Activated T-helper 17 cell treated with anti-CD3 and anti-CD28 coated beads, Interleukin-2, amount 50 U/mL, for 72 hours (primary cell): ENCODE measurements at places on chromosomes 5 and 9. TPM values are rescaled to one million over a fixed set of nuclear protein-coding genes. Genes with fewer than 3 reads are reported as not detected.

DNA sequence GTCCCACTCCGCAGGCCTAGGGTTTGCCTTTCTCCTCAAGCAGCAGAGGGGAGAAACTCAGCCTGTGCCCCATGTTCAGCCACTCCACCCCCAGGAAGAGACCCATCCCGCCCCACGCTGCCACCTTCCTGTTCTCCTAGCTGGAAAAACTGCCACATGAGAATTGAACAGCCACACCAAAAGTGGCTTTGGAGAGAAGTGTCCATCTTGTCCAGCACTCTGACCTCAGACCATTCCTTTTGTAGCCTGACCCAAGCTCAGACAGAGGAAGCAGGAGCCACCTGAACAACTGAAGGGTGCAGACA, 8.3 kb upstream of the SLC25A48 start:
- peaks cover 11% of the 10 kb centered on the region for H3K27me3 ChIP-seq
- H3K36me3 ChIP-seq = no peaks in the 10 kb centered on the region

DNA sequence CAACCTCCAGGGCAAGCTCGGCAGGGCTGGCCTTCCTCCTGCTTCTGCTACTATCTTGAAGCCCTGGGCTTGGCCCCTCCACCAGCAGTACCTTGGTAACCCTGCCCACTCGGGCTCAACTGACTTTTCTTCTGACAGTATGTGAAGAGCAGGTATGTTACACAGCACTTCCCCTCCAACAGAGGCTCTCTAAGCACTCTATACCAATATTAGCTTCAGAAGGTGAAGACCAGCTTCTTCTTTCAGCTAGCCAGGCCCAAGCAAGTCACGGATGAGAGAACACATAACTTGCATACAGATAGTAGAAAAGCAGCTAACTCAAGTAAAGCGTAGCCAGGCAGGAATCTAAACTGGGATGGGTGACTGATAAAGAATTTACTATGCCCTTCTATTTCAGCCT, 64.3 kb downstream of the FEM1C start:
- no peaks in the 10 kb centered on the region for H3K4me1 ChIP-seq
- no peak for ATAC-seq
- no peaks in the 10 kb centered on the region for H3K36me3 ChIP-seq
- H3K4me3 ChIP-seq = no peak overlapping the region

GRCh38 chr5:92544036-92544435, 1037.0 kb downstream of the NR2F1-AS1 start:
- H3K4me1 ChIP-seq = no peaks in the 10 kb centered on the region
- H3K27me3 ChIP-seq = no peaks in the 10 kb centered on the region
- no peak overlapping the region for H3K27ac ChIP-seq

- peak; percentile 87 for ATAC-seq
- H3K4me3 ChIP-seq = no peak overlapping the region
- peaks cover 10% of the 10 kb centered on the region for H3K4me1 ChIP-seq
- peaks cover 25% of the 10 kb centered on the region for H3K27me3 ChIP-seq
- no peaks in the 10 kb centered on the region for H3K36me3 ChIP-seq
Measured at GRCh38 chr9:113657765-113658544, 194.4 kb downstream of the RGS3 start.

- no peaks in the 10 kb centered on the region for H3K4me1 ChIP-seq
- no peak for ATAC-seq
- H3K36me3 ChIP-seq = no peaks in the 10 kb centered on the region
- H3K4me3 ChIP-seq = no peak overlapping the region
- no peak overlapping the region for H3K27ac ChIP-seq
- peaks cover 20% of the 10 kb centered on the region for H3K27me3 ChIP-seq
Measured at GRCh38 chr5:38532165-38532669, 24.2 kb downstream of the LIFR start.

- H3K27ac ChIP-seq = no peak overlapping the region
- peaks cover 27% of the 10 kb centered on the region for H3K4me1 ChIP-seq
Measured at GRCh38 chr5:148788636-148789035, 37.8 kb upstream of the ADRB2 start.

DNA sequence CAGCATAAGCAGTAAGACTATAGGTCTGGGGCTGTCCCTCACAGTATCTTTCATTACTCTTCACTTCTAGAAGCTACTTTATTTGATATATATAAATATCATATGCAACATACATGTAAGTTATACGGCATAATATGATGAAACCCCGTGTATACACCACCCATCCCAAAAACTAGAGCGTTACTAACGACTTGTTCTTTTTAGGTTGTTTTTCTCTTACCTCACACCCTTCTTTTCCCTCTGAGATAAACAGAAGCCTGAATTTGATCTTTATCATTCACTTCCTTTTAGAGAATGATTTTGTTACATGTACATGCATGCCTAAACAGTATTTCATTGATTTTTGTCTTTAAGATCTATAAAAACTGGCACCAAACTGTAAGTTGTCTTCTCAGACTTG, 3.7 kb downstream of the TRMO start:
- peaks cover 50% of the 10 kb centered on the region for H3K4me1 ChIP-seq
- no peak for ATAC-seq
- peak overlapping the region; percentile 86 for H3K4me3 ChIP-seq
- peaks cover 65% of the 10 kb centered on the region for H3K36me3 ChIP-seq
- H3K27me3 ChIP-seq = no peaks in the 10 kb centered on the region

- no peak overlapping the region for H3K4me3 ChIP-seq
- H3K27me3 ChIP-seq = peaks cover 15% of the 10 kb centered on the region
- H3K36me3 ChIP-seq = no peaks in the 10 kb centered on the region
Measured at GRCh38 chr9:109588415-109588814, 90.3 kb upstream of the PTPN3 start.

DNA sequence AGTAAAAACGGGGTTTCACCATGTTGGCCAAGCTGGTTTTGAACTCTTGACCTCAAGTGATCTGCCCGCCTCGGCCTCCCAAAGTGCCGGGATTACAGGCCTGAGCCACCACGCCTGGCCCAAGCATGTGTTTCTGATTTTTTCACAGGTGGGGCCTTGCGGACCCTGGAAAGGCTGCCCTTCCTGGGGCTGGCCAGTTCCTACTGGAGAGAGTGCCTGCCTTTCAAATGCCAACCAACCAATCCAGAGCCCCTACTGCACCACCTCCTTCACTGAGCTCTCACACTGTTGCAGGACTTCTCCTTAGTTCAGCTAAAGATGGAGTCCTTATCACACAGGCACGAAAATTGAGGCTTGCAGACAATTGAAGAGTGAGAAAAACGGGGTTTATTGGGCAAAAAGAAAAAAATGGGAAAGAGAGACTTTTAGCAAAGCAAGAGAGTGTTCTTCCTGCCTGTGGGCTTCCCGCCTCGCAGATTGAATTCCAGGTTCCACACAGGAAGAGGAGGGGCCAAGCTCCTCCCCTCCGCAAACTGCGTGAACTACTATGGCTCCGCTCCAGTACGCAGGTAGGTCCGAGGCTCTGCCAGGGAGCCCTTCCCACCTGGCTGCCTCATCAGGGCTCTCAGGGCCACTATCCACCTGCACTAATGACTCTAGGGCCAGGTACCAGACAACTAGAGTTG, 8.3 kb upstream of the CMBL start:
- H3K36me3 ChIP-seq = no peaks in the 10 kb centered on the region
- peaks cover 4% of the 10 kb centered on the region for H3K27me3 ChIP-seq
- no peak overlapping the region for H3K27ac ChIP-seq
- ATAC-seq = no peak
- no peak overlapping the region for H3K4me3 ChIP-seq

- no peak overlapping the region for H3K4me3 ChIP-seq
- H3K27me3 ChIP-seq = peaks cover 22% of the 10 kb centered on the region
- H3K27ac ChIP-seq = no peak overlapping the region
- H3K36me3 ChIP-seq = no peaks in the 10 kb centered on the region
- no peak for ATAC-seq
- H3K4me1 ChIP-seq = no peaks in the 10 kb centered on the region
Measured at GRCh38 chr5:42636425-42636824, 120.2 kb upstream of the CCDC152 start.

DNA sequence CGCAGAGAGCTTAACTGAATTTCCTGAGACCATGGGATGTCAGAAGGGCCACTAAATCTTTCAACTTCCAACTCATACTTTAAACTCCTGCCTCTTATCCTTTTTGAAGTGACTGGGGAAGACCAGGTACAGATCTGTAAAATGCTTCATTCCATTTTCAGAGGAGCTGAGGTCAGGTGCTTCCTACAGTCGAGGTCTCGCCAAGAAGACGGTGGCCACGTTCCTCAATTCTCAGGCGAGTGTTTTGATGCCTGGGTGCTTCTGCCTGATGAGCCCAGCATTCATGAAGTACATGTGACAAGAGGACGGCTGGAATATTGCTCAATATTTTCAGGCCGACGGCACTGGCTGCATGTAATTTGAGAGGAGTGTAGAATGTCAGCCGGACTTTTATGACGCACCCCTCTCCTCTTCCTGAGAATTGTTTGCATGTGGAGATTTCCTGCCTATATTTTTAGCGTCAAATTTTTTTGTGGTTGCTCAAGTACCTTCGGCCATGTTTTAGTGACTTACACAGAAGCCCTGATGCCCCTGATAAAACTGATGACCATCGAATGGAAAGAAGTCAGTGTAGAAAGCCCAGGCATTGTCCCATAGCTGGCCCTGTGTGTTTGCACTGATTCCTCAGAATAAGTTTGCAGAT, 38.8 kb upstream of the GLRX start:
- H3K4me3 ChIP-seq = peak overlapping the region; percentile 66
- peaks cover 48% of the 10 kb centered on the region for H3K4me1 ChIP-seq
- no peak for ATAC-seq
- no peaks in the 10 kb centered on the region for H3K27me3 ChIP-seq
- peak overlapping the region; percentile 90 for H3K27ac ChIP-seq

GRCh38 chr9:33415501-33416038, 13.2 kb upstream of the AQP7 start:
- peak; percentile 94 for ATAC-seq
- peak overlapping the region; percentile 90 for H3K27ac ChIP-seq
- H3K27me3 ChIP-seq = no peaks in the 10 kb centered on the region
- H3K4me3 ChIP-seq = peak overlapping the region; percentile 70

GRCh38 chr9:134375430-134376385, 49.5 kb downstream of the RXRA start:
- H3K4me3 ChIP-seq = no peak overlapping the region
- peak overlapping the region; percentile 42 for H3K27ac ChIP-seq
- ATAC-seq = no peak
- H3K36me3 ChIP-seq = no peaks in the 10 kb centered on the region
- no peaks in the 10 kb centered on the region for H3K27me3 ChIP-seq
- H3K4me1 ChIP-seq = peaks cover 5% of the 10 kb centered on the region

DNA sequence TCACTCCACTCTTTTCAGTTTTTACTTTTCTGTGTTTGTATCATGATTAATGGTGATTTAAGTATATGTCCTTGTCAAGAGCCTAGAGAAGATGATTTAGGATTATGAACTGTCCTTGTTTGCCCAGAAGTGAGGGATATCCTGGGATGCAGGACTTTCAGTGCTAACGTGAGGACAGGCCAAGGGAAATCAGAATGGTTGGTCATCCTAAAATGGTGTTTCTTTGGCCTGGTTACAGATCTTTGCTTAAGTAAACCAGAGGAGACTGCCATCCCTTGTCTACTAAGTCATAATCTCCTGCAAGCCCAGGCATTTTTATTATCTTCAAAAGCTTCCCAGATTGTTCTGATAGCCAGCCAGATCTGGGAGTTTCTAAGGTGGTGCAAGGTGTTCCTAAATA, 22.3 kb upstream of the DPYSL3 start:
- no peaks in the 10 kb centered on the region for H3K36me3 ChIP-seq
- H3K27ac ChIP-seq = no peak overlapping the region
- no peak for ATAC-seq
- no peak overlapping the region for H3K4me3 ChIP-seq
- no peaks in the 10 kb centered on the region for H3K27me3 ChIP-seq
- no peaks in the 10 kb centered on the region for H3K4me1 ChIP-seq

- peaks cover 4% of the 10 kb centered on the region for H3K4me1 ChIP-seq
- H3K4me3 ChIP-seq = no peak overlapping the region
- no peak overlapping the region for H3K27ac ChIP-seq
- ATAC-seq = no peak
Measured at GRCh38 chr9:121023064-121023463, 27.0 kb downstream of the C5 start.

DNA sequence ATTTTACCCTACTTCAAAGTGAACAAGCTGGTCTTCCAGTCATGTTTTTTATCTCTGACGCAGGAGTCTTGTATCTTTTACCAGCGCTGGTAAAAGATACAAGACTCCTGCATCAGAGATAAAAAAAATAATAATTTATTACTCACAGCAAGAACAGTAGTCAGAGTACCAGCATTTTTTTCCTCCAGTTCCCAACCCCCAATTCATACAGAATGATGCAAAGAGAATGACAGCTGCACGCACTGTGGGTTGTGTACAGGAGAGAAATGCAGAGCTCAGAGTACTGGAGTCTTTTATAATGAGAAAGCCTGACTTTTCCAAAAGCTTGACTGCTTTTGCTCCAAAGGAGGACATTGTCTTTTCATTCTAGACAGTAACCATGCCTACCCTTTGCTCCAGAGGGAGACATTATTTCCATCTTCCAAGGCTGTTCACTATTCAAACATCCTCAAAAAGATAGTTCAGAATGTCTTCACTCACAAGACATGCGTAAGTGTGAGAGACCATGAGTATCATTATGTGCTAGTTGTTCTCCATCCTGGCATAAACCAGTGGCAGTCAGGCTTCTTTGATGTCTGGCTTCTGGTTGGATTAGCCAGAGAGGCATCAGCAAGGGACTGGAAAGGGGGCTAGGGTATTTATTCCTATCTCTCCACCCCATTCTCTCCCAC, 14.3 kb upstream of the RANBP6 start:
- H3K36me3 ChIP-seq = no peaks in the 10 kb centered on the region
- no peak for ATAC-seq
- peaks cover 11% of the 10 kb centered on the region for H3K27me3 ChIP-seq
- no peak overlapping the region for H3K27ac ChIP-seq
- H3K4me3 ChIP-seq = no peak overlapping the region

DNA sequence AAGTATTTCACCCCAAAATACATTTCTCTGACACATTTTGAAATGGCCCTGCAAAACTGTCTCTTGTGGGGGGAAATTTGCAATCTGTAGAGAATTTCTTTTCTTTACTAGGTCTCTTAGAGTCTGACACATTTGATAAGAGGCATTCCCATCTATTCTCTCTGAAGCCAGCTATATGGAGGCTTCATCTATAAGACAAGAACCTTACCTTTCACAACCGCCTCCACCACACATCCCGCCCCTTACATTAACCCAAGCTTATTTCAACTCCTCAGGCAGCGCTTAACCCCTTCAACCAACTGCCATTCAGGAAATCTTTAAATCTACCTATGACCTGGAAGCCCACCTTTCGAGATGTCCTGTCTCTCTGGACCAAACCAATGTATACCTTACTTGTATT, 829.5 kb downstream of the TLE4 start:
- no peak overlapping the region for H3K27ac ChIP-seq
- no peaks in the 10 kb centered on the region for H3K27me3 ChIP-seq
- no peak overlapping the region for H3K4me3 ChIP-seq
- ATAC-seq = no peak

GRCh38 chr9:106356924-106357323, 506.0 kb upstream of the ZNF462 start:
- H3K36me3 ChIP-seq = no peaks in the 10 kb centered on the region
- no peak overlapping the region for H3K4me3 ChIP-seq
- ATAC-seq = no peak
- H3K4me1 ChIP-seq = no peaks in the 10 kb centered on the region

GRCh38 chr5:2188137-2188536, 305.4 kb upstream of the IRX4 start:
- H3K4me3 ChIP-seq = no peak overlapping the region
- H3K27ac ChIP-seq = no peak overlapping the region
- H3K27me3 ChIP-seq = peaks cover 12% of the 10 kb centered on the region

Gene HMCN2
- not detected for total RNA-seq

Gene S1PR3
- not detected for total RNA-seq

Gene ACSL6
- total RNA-seq = 6.7 TPM

Gene SNX24
- total RNA-seq = 9.5 TPM

Gene GPR21
- 1.5 TPM for total RNA-seq

Gene ACTBL2
- total RNA-seq = not detected

Gene CYLC2
- not detected for total RNA-seq

Gene FOXD4L6
- total RNA-seq = not detected

Gene MORN5
- not detected for total RNA-seq

Gene TAF11L5
- not detected for total RNA-seq
